Activated CD4-positive, alpha-beta T cell treated with anti-CD3 and anti-CD28 coated beads for 24 hours (primary cell): ENCODE measurements at places on chromosomes 13 and 19.

DNA sequence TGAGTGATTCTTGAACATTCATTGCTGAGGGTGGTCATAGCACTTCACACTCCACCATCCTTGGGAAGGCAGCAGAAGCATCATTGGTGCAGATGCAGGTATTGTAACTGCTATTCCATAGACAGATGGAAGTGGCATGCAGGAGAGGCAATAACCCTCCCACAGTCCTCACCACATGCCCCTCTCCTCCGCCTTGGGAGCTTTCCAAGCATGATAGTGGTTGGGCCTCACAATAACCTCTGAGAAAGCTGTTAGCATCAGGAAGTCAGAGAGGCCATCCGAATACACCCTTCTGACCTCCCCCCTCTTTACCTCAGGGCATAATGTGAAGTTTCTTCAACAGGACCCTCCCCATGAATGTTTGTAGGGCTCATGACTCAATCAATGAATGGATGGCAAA is 177.9 kb downstream of the KATNAL1 start:
- DNase-seq: no peak

DNA sequence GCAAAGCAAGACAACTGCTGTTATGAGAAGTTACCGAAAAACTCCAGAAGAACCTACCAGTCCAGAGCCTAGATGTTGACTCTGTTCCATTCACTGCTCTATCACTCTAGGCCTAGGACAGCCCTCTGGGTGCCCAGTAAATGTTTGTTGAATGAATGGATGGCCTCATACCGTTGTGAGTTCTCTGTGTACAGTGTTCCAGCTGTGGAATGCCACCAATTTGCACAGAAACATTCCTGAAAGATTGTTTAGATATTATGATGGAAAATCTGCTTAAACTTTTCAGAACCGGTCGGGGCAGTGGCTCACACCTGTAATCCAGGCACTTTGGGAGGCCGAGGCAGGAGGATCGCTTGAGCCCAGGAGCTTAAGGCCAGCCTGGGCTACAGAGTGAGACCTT is 1.3 kb upstream of the FBL start:
- no peak for DNase-seq

GRCh38 chr13:47117268-47117667 is 220.4 kb upstream of the HTR2A start:
- DNase-seq: no peak

- no peak for DNase-seq
Observed at GRCh38 chr19:3465552-3465951, 14.8 kb downstream of the SMIM24 start.

GRCh38 chr19:52494518-52494917 is 33.0 kb upstream of the ZNF808 start:
- no peak for DNase-seq

DNA sequence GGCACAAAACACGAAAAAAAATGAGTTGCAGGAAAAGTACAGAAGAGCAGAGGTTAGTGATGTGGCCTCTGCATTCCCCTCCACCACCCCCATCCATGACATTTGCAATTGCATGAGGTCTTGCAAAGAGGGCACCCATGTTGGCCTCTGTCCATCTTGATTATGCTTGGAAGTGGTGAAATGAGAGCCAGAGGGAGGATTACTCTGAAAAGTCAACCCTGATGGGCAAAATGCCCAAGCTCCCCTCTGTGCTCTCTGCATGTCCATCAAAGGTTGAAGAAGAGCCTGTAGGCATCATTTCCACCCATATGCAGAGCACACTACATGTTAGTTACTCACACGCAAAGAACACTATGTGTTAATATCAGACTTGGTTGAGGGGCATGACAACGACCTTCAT is 71.4 kb downstream of the SLC15A1 start:
- no peak for DNase-seq

DNA sequence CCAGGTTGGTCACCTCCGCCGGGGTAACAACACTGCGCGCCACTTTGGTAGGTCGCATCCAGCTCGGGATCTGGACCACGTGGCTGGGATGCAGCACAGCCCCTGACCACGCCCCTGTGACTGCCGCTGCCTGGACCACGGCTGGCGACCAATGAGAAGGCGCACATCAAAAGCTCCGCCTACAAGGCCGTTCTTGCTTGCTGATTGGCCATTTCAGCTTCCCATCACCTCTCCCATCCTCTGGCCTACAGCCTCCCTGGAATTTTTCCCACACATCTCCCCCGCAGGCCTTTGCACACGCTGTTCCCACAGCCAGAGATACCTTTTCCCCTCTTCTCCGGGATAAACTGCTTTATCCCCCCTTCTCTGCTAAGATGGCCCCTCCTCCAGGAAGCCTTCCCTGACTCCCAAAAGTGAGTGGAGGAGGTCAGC is 12.5 kb upstream of the MAP1S start:
- DNase-seq: no peak

DNA sequence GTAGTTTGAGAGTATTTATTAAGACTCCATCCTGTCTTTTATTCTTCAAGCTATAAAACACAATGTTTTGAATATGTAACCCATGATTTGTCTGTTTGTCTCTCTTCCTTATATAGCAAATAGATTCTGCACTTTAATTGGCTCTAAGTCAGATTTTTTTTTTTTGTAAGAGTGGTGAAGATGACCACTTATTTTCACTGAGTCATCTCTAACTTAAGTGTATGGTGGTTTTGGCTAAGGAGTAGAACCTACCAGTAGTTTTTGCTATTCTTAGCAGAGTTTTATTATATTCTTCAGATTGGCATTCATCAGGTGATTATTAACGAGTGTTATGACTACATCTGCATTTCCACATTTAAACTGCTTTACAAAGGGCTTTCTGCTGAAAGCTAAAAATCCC is 194.7 kb downstream of the LMO7 start:
- no peak for DNase-seq

DNA sequence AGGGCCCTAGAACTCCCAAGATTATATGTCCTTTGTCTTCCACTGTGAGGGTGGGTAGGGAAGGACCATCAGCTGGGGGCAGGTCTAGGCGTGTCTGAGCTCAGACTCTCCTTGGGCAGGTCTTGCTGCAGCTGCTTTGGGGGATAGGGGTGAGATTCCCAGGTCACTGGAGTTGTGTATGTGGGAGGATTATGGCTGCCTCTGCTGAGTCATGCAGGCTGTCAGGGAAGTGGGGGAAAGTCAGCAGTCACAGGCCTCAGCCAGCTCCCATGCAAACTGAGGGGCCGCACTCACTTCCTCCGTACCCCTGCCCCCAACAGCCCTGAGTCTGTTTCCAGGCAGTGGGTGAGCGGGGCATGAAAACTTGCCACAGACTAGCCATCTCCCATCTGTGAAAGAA is 600.8 kb downstream of the DIAPH3 start:
- DNase-seq: no peak

DNA sequence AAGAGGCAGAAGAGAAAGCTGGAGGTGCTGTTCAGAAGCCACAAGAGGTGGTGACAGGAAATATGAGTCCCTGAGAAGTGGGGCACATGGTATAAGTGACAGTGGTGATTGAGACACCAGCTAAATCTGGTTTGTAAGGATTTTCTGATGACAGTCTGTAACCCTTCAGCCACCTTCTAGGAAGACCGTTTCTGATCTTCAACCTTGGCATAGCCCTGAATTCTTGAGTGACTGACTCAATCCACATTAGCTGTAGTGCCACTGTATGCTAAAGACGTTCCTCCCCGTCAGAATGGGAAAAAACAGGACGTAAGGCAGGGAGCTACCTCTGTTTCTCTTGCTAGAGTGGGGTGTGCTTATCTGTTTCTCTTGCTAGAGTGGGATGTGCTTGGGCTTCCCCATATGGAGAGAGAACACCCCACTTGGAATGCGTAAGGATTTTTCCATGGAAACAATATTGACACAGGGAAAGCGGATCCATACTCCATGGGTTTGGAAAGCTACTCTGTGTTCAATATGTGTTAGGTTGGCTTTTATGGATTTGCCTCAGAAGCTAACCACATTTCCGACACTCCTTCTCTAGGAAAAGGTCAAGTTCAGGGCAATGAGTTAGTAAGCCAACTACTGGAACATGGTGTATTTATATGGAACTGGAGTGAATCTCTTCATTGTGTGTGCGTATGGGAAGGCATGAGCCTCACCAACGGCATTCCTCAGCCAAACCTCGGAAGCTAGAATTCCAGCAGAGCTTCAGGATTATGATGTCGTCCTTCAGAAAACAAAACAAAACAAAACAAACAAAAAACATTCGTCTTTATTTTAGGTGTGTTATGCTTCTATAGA is 948.8 kb upstream of the SLC10A2 start:
- no peak for DNase-seq

DNA sequence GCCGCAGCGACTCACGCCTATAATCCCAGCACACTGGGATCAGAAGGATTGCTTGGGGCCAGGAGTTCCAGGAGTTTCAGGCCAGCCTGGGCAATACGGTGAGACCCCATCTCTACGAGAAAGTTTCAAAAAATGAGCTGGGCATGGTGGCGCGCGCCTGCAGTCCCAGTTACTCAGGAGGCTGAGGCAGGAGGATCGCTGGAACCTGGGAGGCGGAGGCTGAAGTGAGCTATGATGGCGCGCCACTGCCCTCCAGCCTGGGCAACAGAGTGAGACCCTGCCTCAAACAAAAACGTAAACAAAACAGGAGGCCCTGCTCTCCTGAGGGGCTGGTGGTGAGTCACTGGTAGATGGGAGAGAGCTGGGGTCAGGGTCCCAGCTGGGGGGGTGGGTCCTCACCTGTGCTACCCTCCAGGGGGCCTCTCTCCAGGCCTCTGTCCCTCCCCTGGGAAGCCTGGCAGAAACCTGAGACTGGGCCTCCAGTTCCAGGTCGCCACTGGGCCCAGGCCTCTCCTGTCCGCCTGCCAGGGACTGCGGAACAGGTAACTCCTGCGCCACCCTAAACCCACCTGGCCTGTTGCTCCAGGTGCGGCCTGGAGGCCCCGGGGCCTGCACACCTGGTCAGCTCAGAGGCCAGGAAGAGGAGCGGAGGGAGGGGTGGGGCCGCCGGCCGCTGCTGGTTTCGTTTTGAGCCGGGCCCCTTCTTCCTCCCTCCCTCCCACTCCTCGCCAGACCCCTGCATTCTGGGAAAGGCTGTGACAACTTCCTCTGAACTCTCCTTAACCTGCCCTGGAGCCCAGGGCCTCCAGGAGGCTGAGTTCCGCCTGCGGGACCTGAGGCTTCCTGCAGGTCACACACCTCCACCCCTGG is 17.2 kb upstream of the ZBTB7A start:
- DNase-seq: no peak

GRCh38 chr13:27783111-27783510 is 9.2 kb upstream of the GSX1 start:
- DNase-seq: no peak

DNA sequence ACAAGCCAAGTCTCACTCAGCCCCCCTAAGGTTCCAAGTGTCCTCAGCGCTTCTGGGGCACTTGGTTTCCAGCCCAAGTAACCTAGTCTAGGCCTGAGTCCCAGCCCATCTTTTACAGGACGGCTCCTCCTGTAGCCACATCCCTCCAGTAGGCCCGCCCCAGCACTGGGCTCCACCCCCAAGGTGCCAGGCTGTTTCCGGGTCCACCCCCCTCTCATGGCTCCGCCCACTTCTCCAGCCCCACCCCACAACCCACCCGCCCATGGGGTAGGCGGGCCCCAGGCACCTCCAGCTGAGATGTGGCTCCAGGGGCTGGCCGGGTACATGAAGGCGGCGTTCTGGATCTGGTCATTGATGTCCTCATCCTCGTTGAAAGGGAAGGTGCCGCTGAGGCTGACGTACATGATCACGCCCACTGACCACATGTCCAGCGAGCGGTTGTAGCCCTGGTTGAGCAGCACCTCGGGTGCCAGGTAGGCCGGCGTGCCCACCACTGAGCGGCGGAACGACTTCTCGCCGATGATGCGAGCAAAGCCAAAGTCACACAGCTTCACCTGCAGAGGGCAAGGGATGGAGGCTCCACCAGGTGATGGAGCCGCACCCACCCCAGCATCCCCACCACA is 17.2 kb upstream of the DACT3 start:
- peak; percentile 44 for DNase-seq
